RPMI7951 (cell line): ENCODE measurements at places on chromosomes 1 and 21. TPM values are rescaled to one million over a fixed set of nuclear protein-coding genes. Genes with fewer than 3 reads are reported as not detected.

Gene ADCY10
- total RNA-seq: under 0.01 and 0.20 TPM in 2 replicates

Gene BARHL2
- not detected in 2 replicates for total RNA-seq

Gene RASAL2
- 5.6 and 8.2 TPM in 2 replicates for total RNA-seq

Gene LEFTY2
- total RNA-seq: not detected in 2 replicates

Gene OR2T33
- not detected in 2 replicates for total RNA-seq

Gene CMPK1
- 137 and 168 TPM in 2 replicates for total RNA-seq

Gene COL9A2
- 0.12 and 0.68 TPM in 2 replicates for total RNA-seq

Gene C1orf141
- total RNA-seq: not detected in 2 replicates

Gene PTCH2
- under 0.01 and 0.12 TPM in 2 replicates for total RNA-seq

Gene PLCH2
- 0.12 and 0.29 TPM in 2 replicates for total RNA-seq

Gene FCRLB
- total RNA-seq: 2.2 and 2.4 TPM in 2 replicates

Gene CR2
- not detected in 2 replicates for total RNA-seq

Gene CD247
- total RNA-seq: 0.20 TPM in 1 of 2 replicates, not detected in the other

Gene FAM167B
- total RNA-seq: 0.49 TPM in 1 of 2 replicates, not detected in the other

Gene ANKRD34A
- 1.3 and 2.0 TPM in 2 replicates for total RNA-seq

Gene LMX1A
- not detected in 2 replicates for total RNA-seq

Gene OR2L3
- total RNA-seq: not detected in 2 replicates

Gene FNDC5
- 0.48 and 2.0 TPM in 2 replicates for total RNA-seq

Gene C1orf185
- total RNA-seq: not detected in 2 replicates

Gene ACADM
- 34.7 and 53.2 TPM in 2 replicates for total RNA-seq

Gene MANEAL
- 5.6 and 8.2 TPM in 2 replicates for total RNA-seq

Gene HTR1D
- total RNA-seq: 0.12 TPM in 1 of 2 replicates, not detected in the other

Gene YARS1
- 100 and 109 TPM in 2 replicates for total RNA-seq

Gene LHX8
- 8.6 and 9.0 TPM in 2 replicates for total RNA-seq
